Right ventricle myocardium superior (tissue), 1 donor: ENCODE measurements at places on chromosomes 16 and 17. TPM values are rescaled to one million over a fixed set of nuclear protein-coding genes. Genes with fewer than 3 reads are reported as not detected.
A peak's percentile ranks its signal among the peaks of the same experiment; 100 is the strongest.

DNA sequence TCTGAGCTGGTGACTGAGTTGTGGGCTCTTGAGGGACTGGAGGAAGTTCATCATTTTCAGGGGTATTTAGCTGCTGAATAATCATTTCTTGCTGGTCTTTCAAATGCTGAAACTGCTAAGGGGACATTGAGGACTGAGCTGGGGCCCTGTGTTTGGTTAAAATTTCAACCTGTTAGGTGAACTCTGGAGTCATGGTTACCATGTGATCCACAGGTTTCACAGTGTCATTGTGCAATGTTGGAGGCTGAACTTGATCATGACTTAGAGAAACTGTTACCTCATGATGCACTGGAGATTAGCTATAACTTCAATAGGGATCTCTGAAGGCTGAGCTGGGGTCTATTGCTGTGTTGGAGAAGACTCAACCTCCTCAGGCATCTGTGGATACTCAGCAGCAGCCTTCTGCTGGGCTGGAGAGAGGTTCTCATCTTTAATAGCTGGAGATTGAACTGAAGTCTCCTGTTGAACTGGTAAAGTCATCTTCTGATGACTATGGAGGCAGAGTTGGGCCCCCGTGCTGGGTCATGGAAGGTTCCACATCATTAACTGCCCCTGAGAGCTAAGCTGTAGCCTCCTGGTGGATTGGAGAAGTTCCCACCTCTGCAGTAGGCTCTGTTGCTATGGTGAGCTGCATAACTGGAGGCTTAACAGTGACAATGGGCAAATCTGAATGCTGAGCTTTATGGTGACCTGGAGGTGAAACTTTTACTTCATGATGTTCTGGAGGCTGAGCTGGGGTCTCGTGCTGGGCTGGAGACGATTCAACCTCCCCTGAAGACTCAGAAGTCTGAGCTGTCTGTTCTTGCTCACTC is 15.2 kb downstream of the RDM1 start:
- DNase-seq = no peak

DNA sequence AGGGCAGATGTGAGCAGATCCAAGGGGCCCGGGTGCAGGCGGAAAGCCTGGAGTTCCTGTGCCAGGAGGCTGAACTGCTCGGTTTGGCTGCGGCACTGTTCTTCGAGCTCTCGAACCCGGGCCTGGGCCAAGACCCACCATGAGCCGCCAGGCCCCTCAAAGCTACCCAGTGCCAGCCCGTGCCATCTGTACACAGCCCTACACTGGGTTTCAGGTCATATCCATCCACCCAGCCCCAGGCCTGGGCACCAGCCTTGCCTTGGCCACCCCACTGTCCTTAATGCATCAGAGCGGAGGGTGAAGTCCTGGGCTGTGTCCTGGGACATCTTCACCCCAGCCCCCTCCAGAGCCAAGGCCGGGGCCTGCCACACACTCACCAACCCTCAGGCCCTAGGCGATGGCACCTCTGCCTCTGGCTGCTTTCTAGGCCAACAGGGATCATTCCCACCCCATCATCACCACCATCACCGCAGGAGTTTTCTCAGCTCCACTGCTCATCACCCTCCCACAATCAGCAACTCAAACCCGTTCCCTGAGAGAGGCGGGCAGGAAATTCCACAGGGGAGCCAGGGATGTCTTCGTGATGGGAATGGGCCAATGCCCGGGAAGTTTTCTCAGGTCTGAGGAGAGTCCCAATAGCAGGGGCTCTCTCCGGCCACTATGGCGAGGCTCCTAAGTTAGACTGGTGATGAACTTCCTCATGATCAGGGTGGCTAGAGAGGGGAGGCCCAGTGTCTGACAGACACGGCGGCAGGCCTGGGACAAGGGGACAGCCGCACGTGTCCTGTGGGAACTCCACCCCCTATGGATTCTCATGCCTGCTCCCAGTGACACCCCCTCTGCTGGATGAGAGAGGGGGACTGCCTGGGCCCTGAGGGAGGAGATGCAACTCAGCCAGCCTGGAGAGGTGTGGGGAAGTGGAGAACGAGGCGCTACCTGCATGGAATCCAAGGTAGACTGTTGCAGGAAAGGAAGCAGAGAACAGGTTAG is 9.1 kb downstream of the TSPOAP1 start:
- DNase-seq = peak; percentile 36

- DNase-seq = no peak
Measured at GRCh38 chr17:28169621-28170349, 127.3 kb downstream of the NLK start.

- peak; percentile 38 for DNase-seq
Measured at GRCh38 chr17:1192911-1193699, 13.3 kb upstream of the ABR start.

DNA sequence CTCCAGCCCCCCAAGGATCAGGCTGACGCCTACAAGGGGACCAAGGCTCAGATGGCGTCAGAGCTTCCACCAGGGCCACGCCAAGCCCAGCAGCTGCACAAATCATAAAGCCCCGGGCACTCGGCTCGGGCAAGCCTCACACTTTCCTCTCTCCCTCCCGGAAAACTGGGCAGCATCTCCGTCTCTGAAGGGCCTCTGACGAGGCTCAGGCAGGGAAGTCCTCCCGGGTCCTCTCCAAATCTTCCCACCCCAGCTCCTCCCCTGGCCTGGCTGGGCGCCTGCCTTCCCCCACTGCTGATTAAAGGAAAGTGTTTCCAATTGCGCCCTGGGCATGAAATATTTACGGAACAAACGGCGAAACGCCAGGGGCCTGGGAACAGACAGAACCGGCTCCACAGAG is 38.5 kb downstream of the PIEZO1 start:
- DNase-seq = no peak

- no peak for DNase-seq
Measured at GRCh38 chr16:47644661-47645060, 183.5 kb downstream of the PHKB start.

GRCh38 chr17:34511931-34512330 is 67.5 kb upstream of the TMEM132E start:
- DNase-seq = no peak

Gene WNT3
- 0.91 TPM for total RNA-seq

Gene CLDN7
- total RNA-seq = 0.94 TPM

DNA sequence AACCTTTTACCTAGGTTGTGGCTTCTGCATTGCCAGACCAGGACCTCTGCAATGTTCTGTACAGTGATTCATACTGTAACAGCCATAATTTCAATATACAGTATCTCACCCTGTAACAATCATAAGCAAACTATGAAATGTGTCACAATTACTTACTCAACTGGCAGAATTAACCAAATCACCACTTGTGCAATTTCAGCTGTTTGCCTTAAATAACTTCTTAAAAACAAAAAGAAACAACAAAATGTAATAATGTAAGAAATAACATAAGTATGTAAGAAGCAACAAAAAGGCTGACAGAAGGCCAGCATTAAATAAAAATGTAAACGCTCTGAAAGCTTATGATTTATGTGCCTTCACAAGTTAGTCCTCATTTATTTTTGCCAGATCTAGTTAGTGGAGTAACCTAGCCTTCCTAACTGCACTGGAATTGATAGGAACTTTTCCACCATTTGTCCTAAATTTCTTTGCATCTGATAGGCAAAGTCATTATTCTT is 96.9 kb downstream of the SKAP1 start:
- no peak for DNase-seq

GRCh38 chr17:5127910-5128309 is 12.1 kb downstream of the USP6 start:
- no peak for DNase-seq

Gene SEZ6
- total RNA-seq = not detected

Gene IRX3
- total RNA-seq = 42.4 TPM

GRCh38 chr17:61007980-61008379 is 330.3 kb downstream of the BCAS3 start:
- no peak for DNase-seq

GRCh38 chr17:2053380-2054261 is 1.3 kb upstream of the HIC1 start:
- peak; percentile 86 for DNase-seq

Gene SLC16A13
- total RNA-seq = 1.6 TPM

- no peak for DNase-seq
Measured at GRCh38 chr17:75352079-75352569, 53.4 kb downstream of the GRB2 start.

GRCh38 chr16:89034971-89035668 is 58.1 kb upstream of the CBFA2T3 start:
- DNase-seq = peak; percentile 27

DNA sequence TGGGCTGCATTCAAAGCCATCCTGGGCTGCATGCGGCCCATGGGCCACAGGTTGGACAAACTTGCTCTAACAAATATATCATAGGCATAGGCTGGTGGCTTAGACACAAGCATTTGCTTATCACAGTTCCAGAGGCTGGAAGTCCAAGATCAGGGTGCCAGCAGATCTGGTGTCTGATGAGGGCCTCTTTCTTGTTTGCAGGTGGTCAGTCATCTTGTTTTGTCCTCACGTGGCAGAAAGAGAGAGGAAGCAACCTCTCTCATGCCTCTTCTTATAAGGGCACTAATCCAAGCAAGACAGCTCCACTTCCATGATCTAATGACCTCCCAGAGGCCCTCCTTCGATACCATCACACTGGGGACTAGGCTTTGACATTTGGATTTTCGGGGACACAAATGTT is 238.7 kb upstream of the TNRC6C start:
- no peak for DNase-seq

Gene LRRC3C
- total RNA-seq = not detected

- DNase-seq = no peak
Measured at GRCh38 chr17:81556175-81556691, 4.1 kb upstream of the FAAP100 start.
